MG63 (cell line): ENCODE measurements at places on chromosomes 5 and 9. TPM values are rescaled to one million over a fixed set of nuclear protein-coding genes. Genes with fewer than 3 reads are reported as not detected.

HDAC3 gene
- 122 and 169 TPM in 2 replicates for total RNA-seq

BRIX1 gene
- 80.9 and 83.9 TPM in 2 replicates for total RNA-seq

TRIP13 gene
- 73.4 and 82.0 TPM in 2 replicates for total RNA-seq

DNA sequence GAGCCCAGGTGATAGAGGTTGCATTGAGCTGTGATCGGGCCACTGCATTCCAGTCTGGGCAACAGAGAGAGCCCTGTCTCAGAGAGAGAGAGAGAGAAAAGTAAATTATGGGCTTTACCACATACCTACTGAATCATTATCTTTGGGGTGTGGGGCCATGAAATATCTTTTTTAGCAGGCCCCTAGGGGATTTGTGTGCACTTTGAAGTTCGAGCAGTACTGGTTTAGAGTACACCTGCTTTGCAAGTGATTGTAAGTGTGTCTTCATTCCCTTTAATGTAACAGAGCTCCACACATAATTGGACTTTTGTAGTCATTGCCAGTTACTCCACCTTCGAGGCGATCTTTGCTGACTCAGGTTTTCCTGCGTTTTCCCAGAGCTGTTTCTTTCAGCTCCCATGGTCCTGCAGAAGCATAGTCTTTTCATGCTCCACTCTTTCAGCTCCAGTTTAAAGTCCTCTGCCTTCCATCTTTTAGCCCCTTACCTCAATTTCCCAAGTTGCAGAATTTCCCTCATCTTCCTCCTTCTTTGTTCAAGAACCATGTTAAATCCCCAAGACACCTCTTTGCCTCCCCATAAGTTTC is 24.0 kb upstream of the FRMPD1 start:
- DNase-seq, result no peak
